Chondrocyte (in vitro differentiated cells): ENCODE measurements at places on chromosomes 7 and 10. TPM values are rescaled to one million over a fixed set of nuclear protein-coding genes. Genes with fewer than 3 reads are reported as not detected.

ZNF33B gene
- 6.6 to 12.4 TPM (median 10.5 TPM) in 3 replicates for total RNA-seq

- peaks cover 1% of the 10 kb centered on the region for H3K27me3 ChIP-seq
- H3K36me3 ChIP-seq: no peaks in the 10 kb centered on the region
- H3K4me1 ChIP-seq: peaks cover 21% of the 10 kb centered on the region
- H3K4me3 ChIP-seq: no peak overlapping the region
- DNase-seq: no peak
Observed at GRCh38 chr10:3478153-3478552, 305.6 kb upstream of the PITRM1 start.

DNA sequence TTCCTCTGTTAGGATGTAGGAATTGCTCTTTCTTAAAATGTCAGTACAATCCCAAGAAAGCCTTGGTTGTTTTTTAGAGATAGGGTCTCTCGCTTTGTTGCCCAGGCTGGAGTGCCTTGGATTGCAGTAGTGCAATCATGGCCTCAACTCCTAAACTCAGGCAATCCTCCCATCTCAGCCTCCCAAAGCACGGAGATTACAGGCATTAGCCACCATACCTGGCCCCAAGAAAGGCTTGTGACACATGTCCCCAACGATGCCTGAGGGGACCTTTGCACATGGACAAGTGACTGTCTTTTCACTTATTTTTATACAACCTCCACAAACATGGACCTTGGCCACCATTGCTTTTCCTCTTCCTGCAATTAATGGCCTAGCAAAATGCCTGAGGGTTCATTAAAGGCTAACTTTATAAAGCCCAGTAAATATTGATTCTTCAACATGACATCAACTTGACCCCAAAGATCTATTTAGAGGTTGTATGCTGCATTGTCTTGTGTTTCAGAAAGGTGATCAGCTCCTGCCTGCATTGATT is 10.0 kb upstream of the SPOCK2 start:
- H3K27me3 ChIP-seq: no peaks in the 10 kb centered on the region
- no peak overlapping the region for H3K27ac ChIP-seq
- DNase-seq: no peak
- no peak overlapping the region for H3K4me3 ChIP-seq
- peaks cover 35% of the 10 kb centered on the region for H3K36me3 ChIP-seq

DNA sequence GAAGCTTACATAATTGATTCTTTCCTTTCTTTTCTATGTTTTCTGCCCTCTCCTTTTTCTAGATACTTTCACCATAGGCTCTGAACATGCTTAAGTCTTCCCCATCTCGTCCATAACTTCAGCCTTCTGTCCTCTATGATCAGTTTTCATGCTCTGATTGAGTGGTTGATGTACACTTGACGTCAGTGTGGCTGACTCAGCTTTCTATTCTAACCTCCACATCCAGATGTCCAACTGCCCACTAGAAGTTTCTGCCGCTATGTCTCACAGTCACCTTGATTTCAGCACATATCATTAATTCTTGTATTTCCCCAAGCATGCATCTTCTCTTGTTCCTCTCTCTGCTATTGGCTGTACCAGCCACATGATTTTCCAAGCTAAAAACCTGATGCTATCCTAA is 15.0 kb downstream of the CDK14 start:
- no peak overlapping the region for H3K4me3 ChIP-seq
- no peak overlapping the region for H3K27ac ChIP-seq
- H3K36me3 ChIP-seq: peaks cover 3% of the 10 kb centered on the region
- no peak for DNase-seq
- no peaks in the 10 kb centered on the region for H3K27me3 ChIP-seq

NPSR1 gene
- total RNA-seq: not detected in 3 replicates

TUBGCP2 gene
- total RNA-seq: 53.2 to 56.2 TPM (median 54.9 TPM) in 3 replicates

KLHL7 gene
- 38.1 to 45.5 TPM (median 38.9 TPM) in 3 replicates for total RNA-seq
